ENCODE measurements at places on chromosomes 7 and 10. TPM values are rescaled to one million over a fixed set of nuclear protein-coding genes. Genes with fewer than 3 reads are reported as not detected.

OR6B1 gene
- not detected for total RNA-seq

GJD4 gene
- not detected for total RNA-seq

ARPC1A gene
- 55.9 TPM for total RNA-seq

DNA sequence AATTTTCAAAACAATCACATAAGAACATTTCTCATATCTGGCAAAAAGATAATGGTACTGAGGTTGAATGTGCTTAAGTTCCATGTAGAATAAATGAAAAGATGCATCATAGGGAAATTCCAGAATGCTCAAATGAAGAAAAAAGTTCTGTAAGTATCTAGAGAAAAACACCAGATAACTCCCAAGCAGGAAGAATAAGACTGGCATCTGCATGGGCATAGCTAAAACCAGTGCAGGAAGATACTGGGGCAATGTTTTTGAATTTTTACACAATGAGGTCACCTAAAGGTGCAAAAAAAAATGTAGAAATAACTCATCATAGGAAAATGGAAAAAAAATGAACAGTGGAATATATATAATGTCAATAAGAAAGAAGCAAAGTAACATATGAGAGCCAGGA, 275.2 kb downstream of the BAMBI start:
- DNase-seq = no peak

DNA sequence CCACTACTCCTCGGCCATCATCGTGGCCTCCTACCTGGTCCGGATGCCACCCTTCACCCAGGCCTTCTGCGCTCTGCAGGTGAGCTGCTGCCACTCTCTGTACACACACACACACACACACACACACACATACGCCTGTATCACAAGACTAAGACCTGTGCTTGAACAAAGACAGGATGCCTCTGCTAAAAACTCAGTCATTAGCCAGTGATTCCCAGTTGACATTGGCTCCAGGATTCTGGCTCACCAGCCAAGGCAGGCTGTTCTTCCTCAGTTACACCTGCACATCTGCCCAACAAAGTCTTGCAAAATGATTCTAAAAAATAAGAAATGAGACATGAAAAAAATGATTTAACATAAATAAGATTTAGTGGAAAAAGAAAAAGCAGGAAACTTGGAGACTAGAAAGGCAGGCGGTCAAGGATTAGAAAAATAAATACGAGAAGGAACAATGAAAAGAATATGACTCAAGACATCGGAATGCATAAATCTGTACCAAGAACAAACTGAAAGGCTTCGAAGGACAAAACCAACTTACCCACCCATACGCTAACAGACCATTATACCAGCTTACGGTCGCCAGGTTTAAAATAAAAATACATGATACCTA, 7.4 kb upstream of the LRRC18 start:
- no peak for DNase-seq

GRCh38 chr10:43113201-43114087, 24.8 kb upstream of the CSGALNACT2 start:
- no peak for DNase-seq

- no peak for DNase-seq
Observed at GRCh38 chr7:144113651-144114050, 4.3 kb downstream of the OR2A2 start.

- DNase-seq = no peak
Observed at GRCh38 chr7:116195451-116195850, 14.9 kb upstream of the TES start.

DNA sequence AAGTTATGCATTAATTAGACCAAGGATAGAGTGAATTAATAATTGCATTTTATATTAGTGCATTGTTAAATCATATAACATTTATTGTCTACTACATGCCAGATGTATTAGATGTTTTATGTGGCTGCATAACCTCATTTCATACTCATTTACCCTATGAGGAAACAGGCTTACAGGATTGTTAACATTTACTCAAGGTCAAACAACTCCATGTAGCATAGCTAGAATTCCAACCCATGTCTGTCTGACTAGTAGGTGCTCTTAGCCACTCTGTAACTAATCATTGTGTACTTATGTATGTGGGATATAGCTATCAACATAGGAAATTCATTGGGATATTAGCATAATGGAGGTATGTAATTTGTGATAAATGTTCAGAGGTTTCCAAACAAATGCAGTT, 46.3 kb downstream of the PHYHIPL start:
- DNase-seq = no peak

DNA sequence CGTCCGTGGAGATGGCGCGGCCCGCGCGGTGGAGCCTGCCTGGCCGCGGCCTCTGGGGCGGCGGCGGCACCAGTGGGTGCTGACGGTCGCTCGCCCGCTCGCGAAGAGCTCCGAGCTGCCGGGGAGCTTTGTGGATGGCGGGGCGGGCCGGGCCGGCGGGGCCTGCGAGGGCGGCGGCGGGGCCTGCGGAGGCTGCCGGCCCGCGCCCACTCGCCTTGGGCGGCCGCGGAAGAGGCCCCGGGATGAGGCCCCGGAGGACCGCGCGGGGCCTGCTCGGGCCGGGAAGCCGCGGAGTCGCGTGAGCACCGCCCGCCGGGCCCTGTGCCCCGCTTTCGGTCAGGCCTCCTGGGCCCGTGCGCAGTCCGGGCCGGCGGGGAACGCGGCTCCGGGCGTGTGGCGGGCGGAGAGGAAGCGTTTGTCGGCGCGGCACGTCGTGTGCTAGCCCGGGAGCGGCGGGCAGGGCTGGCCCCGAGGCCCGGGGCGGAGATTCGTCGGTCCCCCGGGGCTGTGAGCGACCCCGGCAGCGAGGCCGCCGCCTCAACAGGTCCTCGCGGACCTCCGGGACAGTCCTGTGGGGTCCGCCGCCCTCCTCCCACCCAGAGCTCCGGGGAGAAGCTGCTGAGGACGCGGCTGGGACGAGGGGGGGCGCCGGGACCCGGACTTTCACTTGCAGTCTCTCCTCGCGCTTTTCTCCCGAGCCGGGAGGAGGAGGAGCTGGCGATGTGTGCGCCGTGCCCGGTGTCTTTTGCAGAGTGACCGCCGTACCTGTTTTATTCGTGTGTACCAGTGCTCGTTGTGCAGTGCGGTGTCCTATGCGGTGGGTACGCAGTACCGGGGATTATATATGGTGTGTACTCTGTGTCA, 578 bp downstream of the ZMYND11 start:
- DNase-seq = peak; percentile 67

GRCh38 chr10:75733135-75733890, 301.9 kb downstream of the LRMDA start:
- DNase-seq = no peak

- no peak for DNase-seq
Observed at GRCh38 chr10:6659451-6659850, 79.4 kb upstream of the PRKCQ start.

- DNase-seq = no peak
Observed at GRCh38 chr10:132849546-132850031, 63.6 kb upstream of the NKX6-2 start.

DNA sequence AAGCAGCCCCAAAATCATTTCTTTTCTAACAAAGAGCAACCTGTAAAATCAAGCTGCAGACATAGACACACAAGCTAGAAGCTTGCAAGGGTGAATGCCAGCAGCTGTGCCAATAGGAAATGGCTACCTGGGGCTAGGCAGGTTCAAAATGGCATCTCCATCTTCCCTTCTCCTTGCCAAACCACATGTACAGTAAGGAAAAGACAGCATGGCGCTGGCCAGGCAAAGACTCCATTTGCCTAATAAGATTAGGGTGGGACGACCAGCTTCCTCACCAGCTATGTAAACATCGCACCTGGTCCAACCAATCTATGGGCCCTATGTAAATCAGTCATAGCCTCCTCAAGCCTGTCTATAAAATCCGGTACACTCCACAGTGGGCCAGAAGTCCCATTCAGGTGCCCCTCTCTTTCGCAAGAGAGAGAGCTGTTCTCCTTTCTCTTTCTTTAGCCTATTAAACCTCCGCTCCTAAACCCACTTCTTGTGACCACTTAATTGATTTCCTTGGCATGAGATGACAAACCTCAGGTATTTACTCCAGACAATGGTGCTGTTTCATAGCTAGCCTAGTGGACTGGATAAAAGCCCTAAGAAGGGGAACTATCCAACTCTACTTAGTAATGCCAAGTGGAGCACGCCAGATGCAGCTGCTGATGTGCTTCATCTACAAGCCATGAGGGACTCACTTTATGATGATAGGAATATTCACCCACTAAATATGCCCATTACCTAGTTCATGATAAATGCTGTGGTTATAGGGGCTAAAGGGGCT, 44.1 kb downstream of the HTR7 start:
- DNase-seq = no peak

- no peak for DNase-seq
Observed at GRCh38 chr7:130473876-130474275, 18.0 kb upstream of the MEST start.

- no peak for DNase-seq
Observed at GRCh38 chr10:74650613-74651012, 175.8 kb upstream of the KAT6B start.

DNA sequence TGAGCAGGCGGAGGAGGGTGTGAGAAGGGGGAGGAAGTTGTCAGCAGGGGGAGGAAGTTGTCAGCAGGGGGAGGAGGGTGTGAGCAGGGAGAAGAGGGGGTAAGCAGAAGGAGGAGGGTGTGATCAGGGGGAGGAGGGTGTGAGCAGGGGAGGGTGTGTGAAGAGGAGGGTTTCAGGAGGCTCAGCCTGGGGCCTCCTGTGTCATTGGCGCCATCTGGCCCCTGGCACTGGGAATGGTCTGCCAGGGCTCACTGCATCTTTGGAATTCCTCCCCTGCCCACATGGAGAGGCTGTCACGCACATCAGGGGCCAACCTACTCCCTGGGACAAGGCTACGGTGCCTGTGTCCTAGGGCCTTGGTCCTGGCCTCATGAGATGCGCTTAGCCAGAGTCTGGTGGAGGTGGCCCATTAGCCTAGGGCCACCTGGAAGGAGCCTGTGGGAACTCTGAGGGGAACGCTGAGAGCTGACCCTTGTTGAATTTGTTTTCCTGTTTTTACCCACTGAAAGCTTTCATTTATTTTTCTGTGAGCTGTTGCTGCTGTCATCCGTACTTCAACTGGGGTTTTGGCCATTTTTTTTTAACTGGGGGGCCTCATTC, 18.0 kb downstream of the CAMK2B start:
- no peak for DNase-seq

GRCh38 chr7:116582806-116583444, 58.1 kb downstream of the CAV1 start:
- no peak for DNase-seq

GRCh38 chr10:92719991-92720830, 30.5 kb downstream of the HHEX start:
- no peak for DNase-seq

DNA sequence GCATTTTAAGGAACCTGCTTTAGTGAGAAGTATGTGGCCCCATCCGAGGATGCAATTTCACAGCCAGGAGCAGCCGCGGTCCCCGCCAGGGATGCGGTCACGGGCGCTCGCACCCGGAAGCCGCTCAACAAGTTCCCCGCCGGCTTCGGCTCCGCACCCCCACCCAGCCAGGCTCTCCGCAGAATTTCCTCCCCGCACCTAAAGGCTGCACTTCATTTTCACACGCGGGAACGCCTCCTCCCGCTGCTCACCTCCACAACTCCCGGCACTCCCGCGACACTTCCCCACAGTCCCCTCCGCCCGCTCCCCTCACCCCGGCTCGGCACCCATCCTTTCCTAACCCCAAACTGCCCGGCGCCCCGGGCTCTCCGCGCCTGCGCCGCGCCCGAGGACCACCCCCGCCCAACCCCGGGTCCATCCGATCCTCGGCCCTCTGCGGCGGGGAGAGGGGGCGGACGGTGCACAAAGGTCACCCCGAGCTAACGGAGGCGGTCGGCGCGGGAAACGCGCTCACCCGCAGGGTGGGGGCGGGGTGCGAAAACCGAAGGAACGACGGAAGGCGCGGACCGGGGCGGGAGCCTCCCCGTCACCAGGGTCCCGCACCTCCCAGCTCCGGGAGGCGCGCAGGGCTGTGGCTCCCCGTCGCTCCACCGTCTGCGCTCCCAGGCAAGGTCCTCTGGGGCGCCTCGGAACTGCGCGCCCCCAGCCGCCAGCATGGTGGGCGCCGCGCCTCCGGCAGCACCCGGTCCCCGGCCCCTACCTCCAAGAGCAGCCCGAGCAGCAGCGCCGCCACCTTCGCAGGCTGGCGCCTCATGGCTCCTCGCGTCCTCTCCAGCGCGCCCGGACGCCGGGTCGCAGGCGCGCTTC, 558 bp downstream of the VOPP1 start:
- peak; percentile 67 for DNase-seq

DNA sequence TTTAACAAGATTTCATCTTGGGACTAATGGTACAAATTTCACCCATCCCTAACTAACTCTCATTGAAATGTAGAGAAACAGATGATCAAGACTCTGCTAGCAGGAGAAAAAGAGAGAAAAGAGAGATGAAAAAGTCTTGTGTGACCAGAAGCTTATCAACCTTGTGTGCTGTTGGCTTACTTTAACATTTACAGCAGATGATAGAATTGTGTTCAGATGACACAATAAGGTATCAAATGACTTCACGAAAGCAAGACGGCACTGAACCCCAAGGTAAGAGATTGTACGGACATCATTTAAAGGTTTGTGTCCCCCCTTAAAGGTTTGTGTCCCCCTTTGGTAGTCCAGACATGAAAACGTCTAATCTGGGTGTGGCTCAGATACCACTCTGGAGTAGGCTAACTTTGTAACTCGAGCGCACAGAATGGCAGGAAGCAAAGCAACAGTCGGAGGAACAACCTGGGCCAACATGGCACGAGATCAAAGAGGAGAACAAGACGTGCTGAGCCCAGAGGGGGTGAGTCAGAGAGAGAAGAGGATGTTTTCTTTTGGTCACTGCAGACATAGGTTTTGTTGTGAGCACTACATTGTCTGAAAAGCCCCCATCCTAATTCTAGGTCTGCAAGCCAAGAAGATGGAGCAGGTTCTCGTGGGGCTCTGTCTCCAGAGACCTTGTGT, 10.4 kb upstream of the LMBR1 start:
- DNase-seq = no peak

Data from activated naive CD8-positive, alpha-beta T cell treated with anti-CD3 and anti-CD28 coated beads for 36 hours (primary cell).